ENCODE measurements at places on chromosomes 3 and 15.

GRCh38 chr3:13598926-13599886 is 50.3 kb downstream of the FBLN2 start:
- ATAC-seq, result no peak

DNA sequence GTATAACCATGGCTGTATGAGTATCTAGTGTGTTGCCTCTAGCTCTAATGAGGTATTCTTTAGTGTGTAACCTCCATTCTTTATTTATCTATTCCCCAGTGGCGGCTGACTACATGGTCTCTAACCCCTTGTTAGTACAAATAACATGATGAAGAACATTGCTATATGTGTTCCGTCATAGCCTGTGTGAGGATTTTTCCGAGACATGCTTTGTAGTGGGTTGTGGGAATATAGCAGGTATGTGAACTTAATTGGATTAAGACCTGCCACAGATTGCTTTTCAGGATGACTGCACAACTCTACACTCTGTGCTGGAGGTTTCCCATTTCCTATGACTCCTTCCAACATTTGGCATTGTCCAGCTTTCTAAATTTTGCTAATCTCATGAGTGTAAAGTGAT is 563.4 kb downstream of the ROBO1 start:
- ATAC-seq, result no peak

- no peak for ATAC-seq
Observed at GRCh38 chr3:112000367-112000771, 1.6 kb downstream of the TAGLN3 start.

GRCh38 chr15:55770261-55770660 is 27.3 kb upstream of the PRTG start:
- no peak for ATAC-seq

DNA sequence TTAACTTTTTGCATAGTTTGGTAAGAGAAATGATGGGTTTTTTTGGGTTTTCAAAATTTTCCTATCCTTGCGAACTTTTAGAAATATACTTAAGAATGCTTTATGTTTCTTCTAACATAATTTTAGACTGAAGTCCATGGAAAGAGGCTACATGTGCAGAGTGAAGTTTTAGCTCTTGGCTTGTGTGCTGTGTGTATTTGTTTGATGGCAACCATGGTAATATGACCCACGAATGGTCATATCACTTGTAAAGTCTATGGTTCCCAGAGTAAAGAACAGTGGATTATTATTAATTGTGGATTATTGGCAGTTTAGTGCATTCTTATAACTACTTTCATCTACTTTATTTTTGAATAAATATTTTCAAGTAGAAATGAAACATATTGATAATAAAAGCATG is 124.0 kb upstream of the GOLGA6L4 start:
- no peak for ATAC-seq

DNA sequence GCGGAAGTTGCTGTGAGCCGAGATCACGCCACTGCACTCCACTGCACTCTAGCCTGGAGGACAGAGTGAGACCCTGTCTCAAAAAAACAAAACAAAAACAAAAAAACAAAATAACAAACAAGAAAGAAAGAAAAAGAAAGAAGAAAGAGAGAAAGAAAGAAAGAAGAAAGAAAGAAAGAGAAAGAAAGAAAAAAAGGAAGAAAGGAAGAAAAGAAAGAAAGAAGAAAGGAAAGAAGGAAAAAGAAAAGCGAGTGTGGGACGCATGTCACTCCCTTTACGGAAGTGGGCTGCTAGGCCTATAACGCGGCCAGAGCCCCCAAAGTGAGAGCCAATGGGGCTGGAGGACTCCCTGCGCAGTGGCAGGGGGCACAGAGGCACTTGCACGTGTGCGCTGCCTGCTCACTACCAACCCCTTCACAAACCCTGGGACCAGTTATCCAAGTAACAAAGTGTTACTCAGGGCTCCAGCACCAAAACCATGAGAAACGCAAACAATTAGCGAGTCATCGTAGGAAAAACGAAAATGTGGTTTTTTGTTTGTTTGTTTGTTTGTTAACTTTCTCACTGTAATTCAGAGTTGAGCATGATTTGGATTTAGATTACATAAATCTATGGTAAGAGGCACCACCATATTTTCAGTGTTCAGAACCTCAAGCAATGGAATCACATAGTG is 40.8 kb upstream of the ATP1B3 start:
- no peak for ATAC-seq

DNA sequence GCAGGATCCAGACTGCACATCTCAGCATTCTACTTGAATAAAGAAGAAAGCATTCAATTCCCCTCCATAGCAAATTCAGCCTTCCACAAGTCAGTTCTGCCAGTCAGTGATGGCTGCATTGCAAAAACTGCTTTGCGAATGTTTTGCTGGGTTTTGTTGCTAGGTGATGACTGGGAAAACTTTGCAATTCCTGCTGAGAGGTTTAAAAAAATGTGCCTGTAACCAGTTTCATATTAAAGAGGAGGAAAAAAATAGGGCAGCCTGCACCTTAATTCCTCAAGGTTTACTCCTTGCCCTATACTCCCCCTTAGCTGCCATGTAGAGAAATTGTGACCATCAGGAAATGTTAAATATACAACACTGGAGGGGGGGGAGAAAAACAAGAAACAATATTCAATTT is 225.6 kb upstream of the ATP11B start:
- no peak for ATAC-seq

GRCh38 chr3:58293516-58293915 is 12.5 kb upstream of the RPP14 start:
- no peak for ATAC-seq

DNA sequence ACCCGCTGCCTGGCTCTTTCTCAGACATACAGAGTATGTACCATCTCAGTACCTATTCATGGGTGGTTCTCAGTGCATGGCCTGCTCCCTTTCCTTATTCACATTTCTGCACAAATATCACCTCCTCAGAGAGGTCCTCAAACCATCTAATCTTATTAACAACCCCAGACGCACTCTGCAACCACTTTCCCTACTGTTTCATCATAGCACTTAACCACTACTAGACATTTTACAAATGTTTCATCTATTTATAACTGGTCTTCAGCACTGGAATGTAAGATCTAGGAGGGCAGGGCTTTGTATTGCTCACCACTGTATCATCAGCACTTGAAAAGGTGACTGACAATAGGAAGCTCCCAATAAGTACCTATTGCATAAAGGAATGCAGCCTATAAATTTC is 45.1 kb downstream of the TNIK start:
- no peak for ATAC-seq

DNA sequence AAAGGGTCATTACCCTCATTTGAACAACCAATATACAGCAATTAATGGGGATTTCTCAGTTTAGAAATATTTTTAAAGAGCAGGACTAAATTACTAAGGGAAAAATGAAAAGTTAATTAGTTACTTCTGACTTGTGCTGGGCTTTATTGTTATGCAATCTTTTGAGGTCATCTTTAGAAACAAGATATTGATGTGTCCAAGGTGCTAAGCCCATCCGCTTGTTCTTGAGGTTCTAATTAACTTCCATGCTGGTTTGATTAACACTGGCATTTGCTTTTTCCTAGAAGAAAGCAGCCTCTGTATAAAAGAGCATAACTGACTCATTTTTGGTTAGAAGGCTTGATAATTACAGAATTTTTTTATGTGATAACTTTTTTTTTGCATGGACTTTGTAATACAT is 256.5 kb upstream of the AGTR1 start:
- ATAC-seq, result no peak

DNA sequence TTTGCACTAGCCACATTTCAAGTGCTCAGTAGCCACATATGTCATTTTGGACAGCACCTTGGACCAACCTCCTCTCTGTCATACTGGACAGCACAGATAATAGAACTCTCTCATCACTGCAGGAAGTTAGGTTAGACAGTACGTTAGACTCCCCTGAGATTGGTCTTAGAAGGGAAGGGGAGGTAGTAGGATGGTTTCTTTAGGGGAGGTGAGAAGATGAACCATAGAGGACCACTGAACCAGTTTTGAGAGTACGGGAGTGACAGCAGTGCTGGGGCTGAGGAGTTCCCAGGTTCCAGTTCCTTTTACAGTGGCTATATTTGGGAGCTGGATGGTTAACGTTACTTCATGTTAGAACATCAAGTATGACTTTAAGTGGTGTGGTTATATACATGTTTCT is 7.8 kb downstream of the LRCH3 start:
- peak; percentile 79 for ATAC-seq

- no peak for ATAC-seq
Observed at GRCh38 chr15:80323285-80323684, 71.3 kb upstream of the CTXND1 start.

- no peak for ATAC-seq
Observed at GRCh38 chr15:65195548-65195923, 10.4 kb upstream of the CLPX start.

- ATAC-seq, result no peak
Observed at GRCh38 chr3:73030073-73030597, 31.3 kb upstream of the EBLN2 start.

- ATAC-seq, result no peak
Observed at GRCh38 chr3:124268355-124268754, 276.4 kb upstream of the ROPN1 start.

GRCh38 chr15:46938169-46938568 is 779.1 kb upstream of the SEMA6D start:
- no peak for ATAC-seq

- no peak for ATAC-seq
Observed at GRCh38 chr3:56851966-56852884, 50.5 kb upstream of the ARHGEF3 start.
